Activated CD8-positive, alpha-beta memory T cell treated with anti-CD3 and anti-CD28 coated beads, Interleukin-2, amount 50 U/mL, for 4 hours (primary cell): ENCODE measurements at places on chromosomes 16 and 17.

GRCh38 chr16:414395-415169 lies 10.9 kb upstream of the RAB11FIP3 start:
- DNase-seq = no peak

DNA sequence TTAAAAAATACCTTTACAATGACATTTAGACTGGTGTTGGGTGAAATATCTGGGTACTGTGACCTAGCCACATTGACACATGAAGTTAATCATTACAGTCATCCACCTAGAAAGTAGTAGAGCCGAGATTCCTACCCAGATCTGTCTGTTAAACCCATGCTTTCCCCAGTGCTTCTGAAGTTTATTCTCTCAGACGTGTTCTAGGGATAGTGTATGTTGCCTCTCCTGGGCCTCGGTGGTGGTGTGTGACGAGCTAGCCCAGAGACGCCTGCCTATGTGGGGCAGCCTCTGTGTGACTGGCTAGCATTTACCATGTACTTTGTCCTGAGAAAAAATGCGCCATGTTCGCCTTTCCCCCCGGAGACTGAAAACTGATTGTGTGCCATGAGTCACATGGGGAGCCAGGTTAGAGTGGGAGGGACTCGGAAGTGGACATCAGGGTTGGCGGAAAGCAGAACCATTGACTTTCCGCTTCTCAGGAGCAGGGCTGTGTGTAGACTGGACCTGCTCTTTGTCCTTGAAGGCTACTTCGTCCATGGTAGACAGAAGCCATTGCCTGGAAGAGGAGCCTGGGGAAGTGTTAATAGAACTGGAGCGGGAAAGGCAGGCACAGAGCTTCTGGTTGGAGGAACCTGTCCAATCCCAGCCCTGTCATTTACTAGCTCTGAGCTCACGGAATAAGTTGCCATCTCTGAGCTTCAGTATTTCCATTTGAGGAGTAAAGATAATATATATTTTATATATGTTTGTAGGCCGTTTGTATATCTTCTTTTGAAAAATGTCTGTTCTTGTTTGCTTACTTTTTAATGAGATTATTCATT lies 235.5 kb downstream of the SNX29 start:
- no peak for DNase-seq

GRCh38 chr16:14424595-14424994 lies 205.5 kb downstream of the PARN start:
- no peak for DNase-seq

DNA sequence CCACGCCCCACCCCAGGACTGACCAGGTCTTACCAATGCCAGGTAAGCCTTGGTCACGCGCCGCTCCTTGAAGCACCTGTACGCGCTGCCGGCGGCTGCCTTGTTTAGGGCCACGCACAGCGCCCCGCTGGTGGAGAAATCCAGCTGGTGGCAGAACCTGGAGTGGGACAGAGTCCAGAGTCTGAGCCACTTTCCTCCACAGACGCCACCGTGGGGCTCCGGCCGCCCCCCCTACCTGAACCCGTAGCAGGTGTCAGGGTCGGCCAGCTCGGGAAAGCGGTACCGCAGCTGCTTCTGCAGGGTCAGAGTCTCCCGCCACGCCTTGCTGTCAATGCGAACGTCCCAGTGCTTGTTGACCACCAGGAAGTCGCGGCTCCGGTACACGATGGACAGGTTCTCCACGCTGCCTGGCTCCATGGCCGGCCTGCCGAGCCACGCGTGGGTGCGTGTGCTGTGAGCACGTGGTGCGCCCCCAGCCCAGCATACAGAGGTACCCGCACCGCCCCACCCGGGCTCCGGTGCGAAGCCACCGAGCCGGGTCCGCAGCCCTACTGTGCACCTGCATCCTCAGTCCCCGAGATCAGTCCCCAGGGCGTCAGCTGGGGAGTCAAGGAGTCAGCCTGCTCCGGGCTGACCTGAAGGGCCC lies 737 bp downstream of the RPUSD1 start:
- no peak for DNase-seq

DNA sequence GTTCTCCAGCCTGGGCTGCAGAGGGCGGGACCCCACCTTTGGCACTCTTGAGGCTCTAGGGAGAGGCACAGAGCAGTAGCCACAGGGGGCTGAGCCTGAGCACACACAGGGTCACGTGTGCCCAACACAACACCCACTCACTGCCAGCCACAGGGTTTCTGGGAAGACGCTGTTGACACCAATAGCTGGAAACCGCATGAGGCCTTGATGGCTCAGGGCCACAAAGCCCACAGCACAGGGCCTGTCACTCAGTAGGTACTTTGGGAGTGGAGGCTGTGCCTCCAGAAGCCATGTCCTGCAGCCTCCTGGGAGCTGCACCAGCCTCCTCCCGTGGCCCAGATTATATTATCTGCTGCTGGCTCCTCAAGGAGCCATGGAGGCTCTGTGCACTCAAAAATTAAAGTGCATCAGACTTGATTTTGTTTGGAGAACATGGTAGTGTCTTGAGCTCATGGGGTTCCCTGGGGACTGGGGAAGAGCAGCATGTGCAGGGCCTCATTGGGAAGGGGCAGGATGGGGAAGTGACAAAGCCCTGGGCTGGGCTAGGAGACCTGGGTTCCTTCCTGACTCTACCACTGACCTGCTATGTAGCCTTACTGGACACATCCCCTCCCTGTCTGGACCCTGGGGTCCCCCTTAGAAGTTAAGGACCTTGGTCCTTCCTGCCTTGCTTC lies 12.5 kb upstream of the SREBF1 start:
- peak; percentile 81 for DNase-seq

DNA sequence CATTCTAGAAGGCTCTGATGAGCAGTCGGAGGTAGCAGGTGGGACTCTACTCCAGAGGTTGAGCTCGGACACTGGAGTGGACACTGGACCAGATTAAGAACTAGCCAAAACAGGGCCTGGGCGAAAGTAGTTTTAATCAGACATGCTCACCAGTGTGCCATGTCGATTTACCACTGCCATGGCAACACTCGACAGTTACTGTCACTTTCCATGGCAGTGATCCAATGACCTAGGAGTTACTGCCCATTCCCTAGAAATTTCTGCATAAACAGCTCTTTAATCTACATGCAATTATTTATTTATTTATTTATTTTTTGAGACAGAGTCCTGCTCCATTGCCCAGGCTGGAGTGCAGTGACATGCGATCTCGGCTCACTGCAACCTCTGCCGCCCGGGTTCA lies 7.2 kb upstream of the METTL9 start:
- no peak for DNase-seq
